ENCODE measurements at places on chromosomes 16 and 17. TPM values are rescaled to one million over a fixed set of nuclear protein-coding genes. Genes with fewer than 3 reads are reported as not detected.

Gene KAT7
- 42.3 TPM for total RNA-seq

Gene CRYBA1
- not detected for total RNA-seq

Gene PDE6G
- not detected for total RNA-seq

Gene ZSCAN10
- total RNA-seq = not detected

Gene PMFBP1
- total RNA-seq = 6.4 TPM

Gene SLC25A11
- 77.5 TPM for total RNA-seq

Gene DERL2
- 57.3 TPM for total RNA-seq

Gene KRTAP4-5
- total RNA-seq = not detected

Gene TSR3
- total RNA-seq = 54.4 TPM

Gene KRT17
- not detected for total RNA-seq

Gene NTN1
- 3.2 TPM for total RNA-seq

DNA sequence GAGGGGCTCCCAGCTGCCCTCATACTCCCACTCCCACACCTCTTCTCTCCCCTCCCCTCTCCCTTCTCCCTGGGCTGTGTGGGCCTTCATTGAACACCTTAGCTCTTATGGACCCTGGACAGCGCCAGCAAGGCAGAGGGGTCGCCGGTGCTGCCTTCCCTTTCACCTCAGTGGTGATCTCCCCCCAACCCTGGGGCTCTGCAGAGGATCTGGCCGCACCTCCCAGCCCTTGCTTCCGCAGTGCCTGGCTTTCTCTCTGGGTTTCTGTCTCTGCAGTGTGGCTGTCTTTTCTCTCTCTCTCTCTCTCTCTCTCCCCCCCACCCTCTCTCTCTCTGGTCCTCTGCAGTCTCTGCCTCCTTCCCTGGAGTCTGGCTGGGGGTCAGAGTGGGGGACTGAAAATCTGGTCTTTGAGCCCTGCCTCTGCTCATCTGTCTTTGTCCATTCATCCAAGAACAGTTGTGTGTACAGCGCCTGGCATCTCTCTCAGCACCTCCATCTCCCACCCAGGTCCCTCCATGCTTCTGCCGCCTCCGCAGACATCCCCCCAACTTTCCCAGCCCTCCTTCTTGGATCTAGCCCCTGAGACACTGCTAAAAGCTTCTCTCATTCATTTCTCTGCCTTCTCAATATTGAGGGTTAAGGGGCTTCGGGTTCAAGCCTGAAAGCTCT lies 1.1 kb downstream of the SEZ6L2 start:
- DNase-seq = no peak

DNA sequence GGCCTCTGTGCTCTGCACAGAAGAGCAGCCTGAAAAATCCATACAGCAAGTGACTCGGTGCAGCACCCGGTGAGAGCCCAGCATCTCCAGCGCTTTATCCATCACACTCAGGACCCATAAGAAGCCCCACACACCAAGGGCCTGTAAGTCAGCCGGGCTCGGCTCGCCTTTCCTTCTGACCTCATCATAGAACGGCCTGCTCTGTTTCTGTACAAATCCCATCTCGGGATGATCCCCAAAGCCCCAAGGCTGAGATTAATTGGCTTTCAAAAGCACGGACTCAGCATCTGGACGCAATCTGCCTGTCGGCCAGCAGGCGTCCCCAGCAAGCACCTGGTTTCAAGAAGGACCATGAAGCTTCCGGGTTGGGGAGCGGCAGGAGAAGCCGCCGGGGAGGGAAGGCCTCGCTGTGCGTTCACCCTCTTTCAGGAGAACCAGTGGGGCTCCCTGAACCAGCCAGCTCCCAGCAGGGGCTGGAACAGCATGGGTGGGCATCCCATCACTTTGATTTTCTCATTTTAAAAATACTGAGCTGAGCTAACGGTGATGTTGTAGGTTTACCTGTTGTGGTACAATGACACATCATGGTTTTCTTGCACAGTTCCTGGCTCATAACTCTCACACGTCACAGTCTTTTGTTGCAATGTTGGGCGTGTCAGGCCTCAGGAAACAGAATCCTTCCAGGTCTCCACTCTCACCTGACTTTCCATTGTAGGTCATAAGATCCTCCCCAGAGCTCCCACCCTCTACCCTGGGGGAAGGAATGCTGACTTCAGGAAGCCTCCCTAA lies 6.7 kb downstream of the CCDC57 start:
- peak; percentile 89 for DNase-seq

DNA sequence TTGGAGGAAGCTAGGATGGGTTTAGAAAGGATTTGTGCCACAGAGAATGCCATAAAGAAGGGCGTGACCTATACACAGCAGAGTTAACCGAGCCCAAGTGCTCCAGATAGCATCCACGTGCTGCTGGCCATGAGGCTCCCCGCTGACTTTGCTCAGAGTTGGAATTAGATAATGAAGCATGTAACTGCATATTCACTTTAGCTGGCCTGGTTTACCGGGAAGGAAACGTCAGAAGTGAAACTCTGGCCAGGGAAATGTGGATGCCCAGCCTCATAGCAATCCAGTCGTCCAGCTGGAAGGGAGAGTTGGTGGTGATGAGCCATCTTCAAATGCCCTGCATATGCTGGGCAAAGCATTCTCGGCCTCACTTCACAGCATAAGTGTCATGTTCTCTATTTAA lies 6.1 kb downstream of the KRT35 start:
- no peak for DNase-seq

DNA sequence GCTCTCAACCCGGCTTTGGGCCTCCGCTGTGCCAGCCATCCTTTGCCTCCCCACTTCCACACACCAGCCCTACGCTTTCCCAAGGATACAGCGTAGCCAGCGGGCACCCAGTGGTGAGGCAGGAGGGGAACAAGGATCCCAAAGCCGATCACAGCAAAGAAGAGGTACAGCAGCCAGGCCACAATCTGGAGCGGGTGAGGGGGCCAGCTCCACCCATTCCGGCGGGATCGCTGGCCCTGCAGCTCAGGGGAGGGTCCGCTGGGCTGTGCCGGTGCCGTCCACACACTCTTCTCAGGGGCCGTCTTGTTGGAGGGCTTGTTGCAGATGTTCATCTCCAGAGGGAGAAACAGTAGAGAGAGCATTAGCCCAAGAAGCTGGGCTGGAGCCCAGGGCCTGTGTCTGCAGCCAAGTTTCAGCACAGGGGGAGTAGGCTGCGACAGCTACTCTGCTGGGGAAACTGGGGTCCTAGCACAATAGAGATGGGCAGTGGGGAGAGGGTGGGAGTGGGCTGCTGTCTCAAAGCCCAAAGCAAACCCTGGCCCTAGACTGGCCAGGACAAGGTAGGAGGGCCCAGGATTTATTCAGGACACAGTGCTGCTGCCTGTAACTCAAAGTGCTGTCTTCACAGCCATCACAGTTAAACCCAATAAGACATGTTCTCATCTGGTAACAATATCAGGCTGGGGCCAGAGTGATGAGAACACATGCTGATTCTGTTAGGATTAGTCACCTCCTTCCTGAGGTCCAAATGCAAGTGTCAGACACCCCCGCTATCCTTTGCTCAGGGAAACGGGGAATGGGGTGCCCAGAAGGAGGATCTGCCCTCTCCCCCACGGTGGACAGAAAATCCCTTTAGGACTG lies 9.9 kb downstream of the ZDHHC1 start:
- DNase-seq = no peak

DNA sequence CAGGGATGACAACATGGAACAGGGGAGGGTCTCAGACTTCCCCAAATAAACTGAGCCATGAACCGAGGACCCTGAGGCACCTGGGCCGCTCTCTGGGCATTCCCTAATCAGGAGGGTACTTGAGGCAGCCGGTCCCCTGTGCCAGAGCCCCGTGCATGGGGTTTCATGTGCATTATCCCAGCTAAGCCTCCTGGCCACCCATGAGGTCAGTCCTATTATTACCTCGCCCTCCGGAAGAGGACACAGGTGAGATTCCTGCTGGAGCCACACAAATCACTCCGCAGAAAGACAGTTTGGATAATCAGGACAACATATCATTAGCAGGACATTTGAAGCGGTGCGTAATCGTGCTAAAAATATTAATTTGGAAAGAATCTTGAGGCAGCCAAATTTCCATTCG lies 274.0 kb downstream of the PARN start:
- DNase-seq = no peak

- DNase-seq = no peak
These were observed 65.2 kb downstream of the PRMT7 start for GRCh38 chr16:68375801-68376536.

DNA sequence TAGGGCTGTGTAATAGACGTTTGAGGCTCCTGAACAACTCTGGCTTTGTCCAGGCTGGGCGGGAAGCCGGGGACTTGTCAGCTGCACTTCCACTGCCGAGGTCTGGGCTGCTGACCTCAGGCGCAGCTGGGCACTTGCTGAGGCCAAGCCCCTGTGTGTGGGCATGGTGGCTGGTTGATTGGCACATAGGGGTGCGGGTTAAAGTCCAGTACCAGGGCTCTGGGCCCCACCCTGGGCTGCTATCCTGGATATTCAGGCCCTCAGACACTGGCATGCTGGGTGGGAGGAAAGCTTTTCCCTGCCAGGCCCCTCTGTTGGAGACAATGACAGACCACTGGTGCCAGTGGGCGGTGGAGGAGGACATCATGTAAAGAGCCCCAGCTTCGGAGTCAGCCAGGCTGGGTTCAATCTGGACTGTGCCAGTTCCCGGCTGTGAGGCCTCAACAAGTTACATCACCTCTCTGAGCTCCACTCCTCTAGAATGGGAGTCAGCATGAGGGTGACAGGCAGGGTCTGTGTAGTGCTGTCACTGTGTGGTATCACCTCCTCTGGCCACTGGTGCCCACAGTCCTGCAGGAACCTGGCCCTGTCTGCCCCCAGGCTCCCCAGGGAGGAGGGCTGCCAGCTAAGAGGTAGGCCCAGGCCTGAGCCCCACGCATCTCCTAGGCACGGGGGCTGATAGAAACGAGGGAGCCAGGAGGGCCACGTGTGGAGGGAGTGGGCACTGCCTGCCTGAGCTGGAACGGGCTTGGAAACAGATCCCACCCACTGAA lies 42.5 kb downstream of the PSME3IP1 start:
- peak; percentile 38 for DNase-seq

- no peak for DNase-seq
These were observed 100.9 kb upstream of the MON1B start for GRCh38 chr16:77090062-77090461.

GRCh38 chr17:68943123-68943811 lies 11.9 kb downstream of the ABCA8 start:
- no peak for DNase-seq

GRCh38 chr17:29677824-29678223 lies 55.1 kb upstream of the CORO6 start:
- DNase-seq = no peak

- no peak for DNase-seq
These were observed 157.9 kb downstream of the RPTOR start for GRCh38 chr17:80702315-80703141.

GRCh38 chr16:88886420-88886844 lies 20.0 kb upstream of the PABPN1L start:
- no peak for DNase-seq

DNA sequence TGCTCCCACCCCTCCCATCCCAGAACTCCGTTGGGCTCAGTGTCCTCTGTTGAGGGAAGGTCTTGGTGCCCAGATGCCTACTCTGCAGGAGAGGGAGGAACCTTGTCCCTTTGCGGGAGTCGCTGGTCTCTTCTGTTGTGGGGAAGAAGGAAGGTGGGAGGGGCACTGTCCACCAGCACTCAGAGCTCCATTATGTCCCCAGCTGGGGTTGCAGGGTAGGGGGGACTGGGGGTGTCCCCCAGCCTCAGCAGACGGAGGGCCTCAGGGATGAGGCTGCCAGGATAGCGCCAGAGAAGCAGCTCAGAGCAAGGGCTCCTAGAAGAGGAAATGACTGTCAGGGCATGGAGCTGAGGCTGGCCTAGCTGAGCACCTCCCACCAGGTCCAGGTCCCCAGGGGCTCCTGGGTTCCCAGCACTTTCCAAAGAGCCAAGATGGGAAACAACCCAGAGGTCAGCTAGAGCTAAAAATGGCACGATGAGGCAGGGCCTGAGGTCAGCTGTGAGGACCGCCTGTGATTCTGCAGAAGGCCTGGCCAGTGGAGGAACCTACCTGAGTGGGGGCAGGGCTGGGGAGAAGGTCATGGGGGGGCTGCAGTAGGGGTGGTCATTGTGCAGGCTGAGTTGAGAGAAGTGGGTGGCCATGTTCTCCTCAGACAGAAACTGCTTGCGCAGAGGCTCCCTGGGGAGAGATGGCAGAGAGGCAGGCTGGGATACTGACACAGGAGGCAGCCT lies 893 bp downstream of the HCFC1R1 start:
- peak; percentile 41 for DNase-seq

GRCh38 chr17:72853440-72854415 lies 238.8 kb downstream of the SLC39A11 start:
- DNase-seq = no peak

All from left colon (tissue), 2 donors.